ENCODE measurements at places on chromosomes 1 and 21. TPM values are rescaled to one million over a fixed set of nuclear protein-coding genes. Genes with fewer than 3 reads are reported as not detected.

IGSF21 gene
- total RNA-seq: 0.89 TPM

MPZ gene
- 4.8 TPM for total RNA-seq

ENO1 gene
- total RNA-seq: 136 TPM

FCAMR gene
- not detected for total RNA-seq

HSD3B2 gene
- total RNA-seq: not detected

OR2L8 gene
- not detected for total RNA-seq

HSF2BP gene
- not detected for total RNA-seq

HPDL gene
- not detected for total RNA-seq

NBPF6 gene
- not detected for total RNA-seq

NPHS2 gene
- not detected for total RNA-seq

EFCAB7 gene
- 8.9 TPM for total RNA-seq

HMGCS2 gene
- total RNA-seq: 210 TPM

CLDN8 gene
- not detected for total RNA-seq

OR2L13 gene
- total RNA-seq: not detected

OR2W3 gene
- not detected for total RNA-seq

IFNGR2 gene
- 34.0 TPM for total RNA-seq

LRRC38 gene
- not detected for total RNA-seq

SUSD4 gene
- total RNA-seq: 5.8 TPM

ZBTB8B gene
- not detected for total RNA-seq

DARS2 gene
- 12.9 TPM for total RNA-seq

ASAP3 gene
- total RNA-seq: 44.6 TPM

CLCA4 gene
- total RNA-seq: not detected

CDC73 gene
- total RNA-seq: 52.9 TPM

OR6K6 gene
- not detected for total RNA-seq

ARTN gene
- not detected for total RNA-seq

CHRM3 gene
- 0.38 TPM for total RNA-seq

SMIM1 gene
- total RNA-seq: 17.3 TPM

HMCN1 gene
- 5.7 TPM for total RNA-seq

VWA5B1 gene
- total RNA-seq: 0.13 TPM

TLCD4 gene
- 47.7 TPM for total RNA-seq

WLS gene
- 93.2 TPM for total RNA-seq

NTNG1 gene
- 0.46 TPM for total RNA-seq

FAM72C gene
- not detected for total RNA-seq

SYTL1 gene
- 0.43 TPM for total RNA-seq

SELENBP1 gene
- 119 TPM for total RNA-seq

FCRL4 gene
- not detected for total RNA-seq

BCL2L15 gene
- not detected for total RNA-seq

NOS1AP gene
- 4.6 TPM for total RNA-seq

LRRC53 gene
- total RNA-seq: not detected

TCEA3 gene
- total RNA-seq: 72.7 TPM

S100A14 gene
- total RNA-seq: 5.8 TPM

PEF1 gene
- total RNA-seq: 31.1 TPM

RNU1-4 gene
- total RNA-seq: 9,391 TPM

PTCH2 gene
- total RNA-seq: 0.30 TPM

LAPTM5 gene
- 19.5 TPM for total RNA-seq

TMPRSS3 gene
- not detected for total RNA-seq

SV2A gene
- total RNA-seq: 0.32 TPM

ALX3 gene
- total RNA-seq: not detected

GNAT2 gene
- total RNA-seq: not detected

All from Right ventricle myocardium superior (tissue), 1 donor.